ENCODE measurements at places on chromosomes 7 and 10.
A peak's percentile ranks its signal among the peaks of the same experiment; 100 is the strongest.

DNA sequence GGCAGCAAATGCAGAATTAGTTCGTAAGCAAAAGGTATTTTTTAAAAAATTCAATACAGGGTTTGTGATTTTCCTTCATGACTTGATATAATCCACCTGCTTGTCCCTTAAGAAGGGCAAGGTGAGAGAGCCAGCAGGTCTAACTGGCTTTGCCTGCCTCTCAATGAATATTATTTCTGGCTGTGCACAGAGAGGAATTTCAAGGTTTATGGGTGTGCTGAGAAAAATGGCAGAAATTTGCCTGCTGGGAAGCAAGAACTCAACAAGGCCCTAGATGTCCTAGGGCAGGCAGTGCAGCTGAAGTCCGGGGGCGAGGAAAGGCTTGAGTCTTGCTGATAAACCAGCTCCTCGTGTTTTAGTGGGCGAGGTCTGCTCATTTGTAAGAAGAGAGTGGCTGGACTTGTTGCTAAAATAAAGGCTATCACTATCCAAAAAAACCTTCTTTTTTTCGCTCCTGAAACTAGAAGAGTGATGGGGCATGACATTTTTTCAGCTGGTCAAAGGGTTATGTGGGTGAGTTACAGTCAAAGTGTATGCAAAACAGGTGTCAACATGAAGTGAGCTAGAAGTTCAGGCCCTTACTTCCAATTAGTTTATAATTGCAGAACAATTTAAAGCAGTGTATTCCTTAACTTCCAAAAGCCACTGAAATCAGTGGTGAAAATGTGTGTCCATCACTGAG is 385.8 kb upstream of the KLF6 start:
- DNase-seq: no peak

- no peak for DNase-seq
Measured at GRCh38 chr10:126233182-126234148, 154.8 kb downstream of the ADAM12 start.

GRCh38 chr7:134770676-134771075 is 8.8 kb upstream of the CALD1 start:
- DNase-seq: no peak

DNA sequence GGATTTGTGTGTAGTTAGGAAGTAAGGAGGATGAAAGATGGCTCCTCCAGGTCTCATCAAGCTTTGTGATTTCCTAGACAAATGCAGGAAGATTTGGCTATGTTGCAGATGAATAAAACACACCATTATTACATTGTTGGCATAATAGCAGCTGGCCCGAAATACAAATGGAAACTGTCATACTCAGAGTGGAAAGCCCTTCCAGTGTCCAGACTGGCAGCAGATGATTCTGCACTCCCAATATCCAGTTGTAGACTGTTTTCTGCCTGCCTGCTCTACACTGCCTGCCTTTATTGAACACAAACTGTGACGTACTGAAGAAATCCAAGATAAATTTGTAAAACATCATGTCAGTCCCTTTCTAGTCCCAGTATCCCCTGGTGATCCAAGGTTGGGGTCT is 99.7 kb upstream of the FZD1 start:
- no peak for DNase-seq

DNA sequence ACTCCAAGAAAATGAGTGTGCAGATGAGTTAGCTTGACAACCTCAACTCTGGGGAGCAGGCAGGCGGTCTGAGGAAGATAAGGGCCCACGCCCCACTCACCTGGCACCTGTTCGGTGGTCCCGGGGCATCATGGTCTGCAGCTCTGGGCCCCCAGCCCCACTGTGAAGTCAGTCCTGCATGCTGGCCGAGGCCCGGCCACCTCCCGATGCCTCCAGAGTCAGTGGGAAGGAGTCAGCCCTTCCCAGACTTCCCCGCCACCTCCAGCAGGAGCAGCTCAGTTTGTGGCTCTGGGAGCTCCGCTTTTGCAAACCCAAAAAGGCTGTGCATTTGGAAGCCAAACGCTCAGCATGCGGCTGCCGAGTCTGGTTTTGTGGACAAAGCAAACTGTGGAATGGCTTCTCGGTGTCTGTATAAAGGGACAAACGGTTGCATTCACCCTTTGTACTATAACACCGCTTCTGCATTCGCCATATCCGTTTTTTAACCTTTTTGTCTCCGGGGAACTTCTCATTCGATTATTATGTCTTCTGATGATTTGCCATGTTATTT is 167.3 kb downstream of the CCDC3 start:
- DNase-seq: no peak

DNA sequence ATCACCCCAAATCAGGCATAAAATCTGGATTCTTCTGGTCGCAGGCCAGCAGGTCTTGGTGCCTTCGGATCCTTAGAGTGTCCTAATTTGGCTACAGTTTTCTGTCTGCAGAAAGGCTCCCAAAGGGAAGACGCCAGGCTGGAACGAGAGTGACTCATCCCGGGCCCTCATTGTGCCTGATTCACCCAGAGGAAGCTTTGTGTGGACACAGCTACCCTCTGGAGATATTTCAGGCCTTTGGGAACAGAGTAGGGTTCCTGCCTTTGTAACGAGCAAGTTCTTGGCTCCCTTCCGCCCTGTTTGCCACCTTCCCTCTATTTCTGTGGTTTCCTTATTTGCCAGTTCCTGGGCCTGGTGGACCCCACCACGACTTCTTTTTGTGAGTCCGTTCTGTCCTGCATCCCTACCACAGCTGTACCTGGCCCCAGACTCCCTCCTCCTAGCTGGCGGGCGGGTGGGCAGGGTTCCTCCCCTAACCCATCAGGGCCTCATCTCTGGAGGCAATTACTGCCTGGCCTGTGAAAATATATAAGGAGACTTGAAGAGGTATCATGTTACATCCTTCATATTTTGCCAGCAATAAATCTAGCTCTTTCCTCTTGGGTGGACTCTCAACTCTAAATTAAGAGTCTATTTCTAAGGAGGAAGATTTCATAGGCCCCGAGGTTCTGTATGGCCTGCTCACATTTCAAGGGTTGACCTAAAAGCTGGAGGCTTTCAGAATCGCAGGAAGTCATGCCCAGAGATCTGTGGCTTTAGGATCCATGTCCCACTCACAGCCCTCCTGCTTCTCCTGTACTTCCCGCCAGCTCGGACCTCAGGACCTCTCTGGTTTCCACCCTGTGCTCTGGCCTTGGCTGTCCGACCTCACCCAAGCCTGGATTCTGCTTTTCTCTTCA is 219.2 kb upstream of the ZNF32 start:
- no peak for DNase-seq

- no peak for DNase-seq
Measured at GRCh38 chr10:24873281-24873683, 79.1 kb downstream of the PRTFDC1 start.

DNA sequence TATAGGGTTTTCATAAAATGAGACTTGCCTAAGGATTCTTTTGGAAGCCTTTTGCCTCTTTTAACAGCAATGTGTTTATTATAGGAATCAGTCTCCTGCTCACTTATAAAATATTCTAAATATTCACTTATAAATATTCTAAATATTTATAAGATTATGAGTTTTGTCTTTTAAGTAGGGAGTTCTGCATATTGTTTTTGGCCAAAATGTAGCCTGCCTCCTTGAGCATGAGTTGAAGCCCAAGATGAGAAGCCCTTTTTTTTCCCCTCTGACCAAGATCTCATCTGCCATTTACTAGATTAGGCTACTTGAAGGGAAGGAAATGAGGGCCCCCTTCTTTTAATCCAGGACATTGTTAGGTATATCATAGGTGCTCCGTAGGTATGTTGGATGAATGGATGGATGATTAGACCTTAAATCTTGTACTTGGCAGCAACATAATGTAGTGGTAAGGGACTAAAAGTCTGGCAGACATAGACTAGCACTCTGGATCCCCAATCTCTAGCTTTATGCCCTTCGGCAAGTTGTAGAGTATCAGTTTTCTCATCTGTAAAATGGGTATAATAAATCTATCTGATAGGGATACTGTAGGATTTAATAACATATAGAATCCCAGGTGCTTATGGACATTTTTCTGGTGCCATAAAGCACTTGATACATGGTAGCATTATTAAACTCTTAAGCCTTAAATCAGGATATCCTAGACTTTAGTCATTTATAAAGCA is 59.1 kb downstream of the ARID5B start:
- DNase-seq: no peak

DNA sequence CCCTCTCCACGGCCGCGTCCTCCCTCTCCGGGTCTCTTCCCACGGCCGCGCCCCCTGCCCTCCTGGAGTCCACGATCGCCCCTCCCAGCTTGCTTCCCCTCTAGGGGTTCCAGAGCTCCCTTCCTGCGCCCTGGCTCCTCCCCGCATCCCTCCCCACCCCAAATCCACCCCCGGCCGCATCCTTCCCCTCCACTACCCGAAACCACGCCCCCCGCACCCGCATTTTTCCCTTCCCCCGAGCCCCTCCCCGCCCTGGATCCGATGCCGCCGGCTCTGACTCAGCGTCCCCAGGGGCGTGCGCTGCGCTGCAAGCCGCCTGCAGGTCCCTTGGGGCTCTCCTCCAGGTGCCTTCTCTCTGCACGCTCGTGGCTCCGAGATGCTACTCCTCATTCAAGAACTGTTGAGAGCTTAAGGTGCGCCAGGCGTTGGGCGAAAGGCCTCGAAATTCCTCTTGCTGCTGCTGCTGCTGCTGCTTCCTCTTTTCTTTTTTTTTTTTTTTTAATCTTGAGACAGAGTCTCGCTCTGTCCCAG is 372 bp upstream of the TMEM130 start:
- DNase-seq: peak; percentile 90

DNA sequence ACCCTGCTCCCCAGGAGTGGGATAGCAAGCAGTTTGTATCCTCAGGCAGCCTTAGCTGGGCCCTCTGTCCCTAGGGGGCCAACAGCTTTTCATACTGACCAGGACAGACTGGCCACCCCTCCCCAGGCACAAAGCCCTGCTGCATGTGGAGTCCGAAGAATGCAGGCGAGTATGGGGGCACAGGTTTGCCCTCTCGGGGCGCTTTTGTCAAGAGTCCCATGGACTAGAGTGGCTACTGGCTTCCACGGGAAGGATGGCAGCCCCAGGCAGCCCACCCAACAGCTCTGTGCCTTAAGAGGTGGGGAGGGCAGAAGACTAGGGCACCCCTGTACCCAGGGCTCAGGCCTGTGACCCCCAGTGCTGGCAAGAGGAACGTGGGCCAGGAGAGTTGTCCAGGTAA is 10.7 kb downstream of the CXCL12 start:
- no peak for DNase-seq

GRCh38 chr10:6220418-6221191 is 17.9 kb downstream of the PFKFB3 start:
- DNase-seq: no peak

- DNase-seq: no peak
Measured at GRCh38 chr10:29217292-29217738, 71.6 kb upstream of the LYZL1 start.

- DNase-seq: no peak
Measured at GRCh38 chr10:77077316-77077945, 560.2 kb downstream of the KCNMA1 start.

DNA sequence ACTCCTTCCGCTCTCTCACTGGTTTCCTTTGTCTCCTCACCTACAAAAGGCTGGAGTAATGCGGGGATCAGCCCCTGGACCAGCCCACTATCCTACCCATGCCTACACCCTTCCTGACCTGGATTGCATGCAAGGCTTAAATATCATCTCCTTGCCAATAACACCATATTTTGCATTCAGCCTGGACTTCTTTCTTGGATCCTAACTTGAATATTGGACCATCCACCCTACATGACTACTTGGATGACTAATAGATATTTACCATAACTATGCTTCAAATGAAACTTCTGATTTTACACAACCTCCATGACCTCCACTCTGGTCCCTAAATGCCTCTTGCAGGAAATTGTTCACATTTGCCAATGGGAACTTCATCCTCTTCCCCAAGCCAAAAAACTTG is 188.3 kb upstream of the AKR1E2 start:
- no peak for DNase-seq

DNA sequence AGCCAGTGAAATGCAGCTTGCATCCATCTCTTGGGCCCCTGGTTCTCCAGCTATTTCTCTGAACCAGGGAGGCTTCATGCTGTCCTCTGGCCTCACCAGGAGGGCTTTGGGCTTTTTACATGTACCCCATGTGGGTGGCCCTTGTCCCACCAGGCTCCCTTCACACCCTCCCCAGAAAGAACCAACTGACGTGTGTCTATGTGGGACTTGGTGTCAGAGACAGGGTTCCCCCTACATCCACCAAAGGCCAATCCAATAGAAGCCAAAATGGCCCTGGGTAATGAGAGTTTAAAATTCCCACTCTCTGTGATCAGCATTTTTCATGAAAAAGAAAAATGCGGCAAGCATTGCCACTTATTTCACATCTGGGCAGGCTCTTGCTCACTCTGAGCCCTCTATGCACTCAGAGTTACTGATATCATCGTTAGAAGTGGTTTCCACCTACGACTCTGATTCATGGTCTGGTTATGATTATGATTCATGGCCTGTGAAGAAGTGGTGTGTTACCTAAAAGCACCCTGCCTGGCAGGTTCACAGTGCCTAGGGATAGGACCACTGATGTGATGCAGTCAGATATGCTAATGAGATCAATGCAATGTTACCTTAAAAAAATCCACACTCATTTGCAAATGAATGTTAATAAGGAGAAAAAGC is 133.5 kb downstream of the BUB3 start:
- no peak for DNase-seq

DNA sequence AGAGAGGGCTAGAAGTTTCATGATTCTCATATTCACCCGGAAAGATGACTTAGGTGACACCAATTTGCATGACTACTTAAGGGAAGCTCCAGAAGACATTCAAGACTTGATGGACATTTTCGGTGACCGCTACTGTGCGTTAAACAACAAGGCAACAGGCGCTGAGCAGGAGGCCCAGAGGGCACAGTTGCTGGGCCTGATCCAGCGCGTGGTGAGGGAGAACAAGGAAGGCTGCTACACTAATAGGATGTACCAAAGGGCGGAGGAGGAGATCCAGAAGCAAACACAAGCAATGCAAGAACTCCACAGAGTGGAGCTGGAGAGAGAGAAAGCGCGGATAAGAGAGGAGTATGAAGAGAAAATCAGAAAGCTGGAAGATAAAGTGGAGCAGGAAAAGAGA is 5.3 kb downstream of the GIMAP4 start:
- no peak for DNase-seq

DNA sequence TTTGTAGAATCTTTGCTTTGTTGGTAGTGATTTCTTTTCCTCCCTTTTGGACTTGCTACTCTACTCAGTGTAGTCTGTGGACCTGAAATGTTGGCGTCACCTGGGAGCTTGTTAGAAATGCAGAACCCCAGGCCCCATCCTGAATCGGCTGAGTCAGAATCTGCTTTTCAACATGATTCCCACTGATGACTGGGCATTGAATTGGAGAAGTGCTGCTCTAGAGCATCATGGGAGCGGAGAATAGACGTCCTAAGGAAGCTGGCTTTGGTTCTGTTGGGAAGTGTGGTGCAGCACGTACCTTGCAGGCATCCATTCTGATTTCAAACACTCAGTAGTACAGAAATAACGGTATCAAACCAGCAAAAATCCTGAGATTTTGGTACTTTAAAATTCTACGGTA is 54.7 kb downstream of the RBM33 start:
- no peak for DNase-seq

GRCh38 chr7:34260279-34260678 is 354.9 kb downstream of the BMPER start:
- DNase-seq: no peak

DNA sequence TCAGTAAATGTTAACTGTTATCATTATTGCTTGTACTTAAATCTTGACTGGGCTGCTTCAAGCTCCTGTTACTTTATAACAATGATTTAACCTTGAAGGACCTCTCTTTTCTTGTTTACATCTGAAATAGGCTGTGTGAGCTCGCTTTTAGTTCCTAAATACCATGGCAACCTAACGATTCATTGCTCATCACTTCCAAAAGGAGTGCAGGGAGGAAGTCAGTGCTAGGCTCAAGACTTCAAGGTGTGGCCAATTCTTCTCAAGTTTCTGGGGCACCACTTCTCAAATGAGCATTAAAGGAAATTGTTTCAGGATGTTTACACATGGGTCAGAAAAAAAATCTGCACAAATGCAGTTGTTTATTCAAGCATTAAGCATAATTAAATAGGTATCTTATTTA is 284.2 kb downstream of the MTERF1 start:
- no peak for DNase-seq

Data from activated effector memory CD4-positive, alpha-beta T cell treated with anti-CD3 and anti-CD28 coated beads, Interleukin-2, amount 50 U/mL, for 16 hours (primary cell).